ENCODE measurements at places on chromosomes 3 and 15.
A peak's percentile ranks its signal among the peaks of the same experiment; 100 is the strongest.

DNA sequence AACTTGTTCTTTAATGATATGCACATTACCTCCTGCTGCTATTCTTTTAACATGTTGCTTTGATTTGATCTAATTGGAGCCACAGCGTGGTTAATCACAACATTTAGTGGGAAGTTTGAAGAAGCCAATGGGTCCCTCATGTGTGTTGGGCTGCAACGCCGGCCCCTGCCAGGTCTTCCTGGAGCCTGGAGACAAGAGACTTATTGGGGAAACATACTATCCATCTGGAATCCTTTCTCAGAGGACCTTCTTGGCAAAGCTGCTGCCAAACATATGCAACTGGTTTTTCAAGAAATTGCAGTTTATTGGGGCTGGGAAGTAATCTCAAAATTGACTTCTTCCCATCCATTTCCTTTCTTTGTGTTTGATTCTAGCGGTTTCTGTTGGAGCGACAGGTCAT, 396.3 kb upstream of the PROK2 start:
- DNase-seq: no peak

GRCh38 chr3:52886049-52886730, 11.2 kb downstream of the STIMATE start:
- DNase-seq: no peak

- no peak for DNase-seq
These were observed 38.7 kb downstream of the DIPK2A start for GRCh38 chr3:144010371-144010770.

- DNase-seq: no peak
These were observed 45.0 kb downstream of the RPLP1 start for GRCh38 chr15:69497667-69498066.

DNA sequence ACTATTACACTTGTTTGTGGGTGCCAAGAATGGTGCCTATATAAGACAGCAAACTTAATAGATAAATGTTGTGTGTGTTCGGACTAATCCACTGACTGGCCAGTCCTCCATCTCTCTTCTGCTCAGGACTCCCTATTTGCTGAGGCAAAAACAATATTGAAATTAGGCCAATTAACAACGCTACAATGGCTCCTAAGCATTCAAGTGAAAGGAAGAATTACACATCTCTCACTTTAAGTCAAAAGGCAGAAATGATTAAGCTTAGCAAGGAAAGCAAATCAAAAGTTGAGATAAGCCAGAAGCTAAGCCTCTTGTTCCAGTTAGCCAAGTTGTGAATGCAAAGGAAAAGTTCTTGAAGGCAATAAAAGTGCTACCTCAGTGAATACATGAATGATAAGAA, 126.9 kb downstream of the CCNL1 start:
- DNase-seq: no peak

- DNase-seq: no peak
These were observed 70.9 kb downstream of the CHAC1 start for GRCh38 chr15:41024131-41024530.

DNA sequence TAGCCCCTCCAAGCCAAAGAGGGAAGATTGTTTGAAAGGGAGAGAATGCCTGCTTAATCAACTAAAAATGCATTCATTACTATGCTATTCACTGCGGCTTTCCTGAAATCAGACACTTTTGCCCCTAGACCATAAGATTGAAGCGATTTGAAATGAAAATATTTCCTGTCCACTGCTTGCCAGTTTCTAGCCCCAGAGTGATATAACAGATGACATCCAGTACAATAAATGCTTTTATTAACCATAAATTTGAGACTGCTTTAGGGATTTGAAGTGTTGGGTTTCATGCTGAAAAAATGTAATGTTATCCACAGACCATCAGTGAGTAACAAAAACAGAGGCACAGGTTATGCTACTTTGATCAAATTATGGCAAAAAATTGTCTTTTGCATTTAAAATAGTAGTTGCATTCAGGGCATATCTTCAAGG, 14.1 kb downstream of the IL17RD start:
- no peak for DNase-seq

DNA sequence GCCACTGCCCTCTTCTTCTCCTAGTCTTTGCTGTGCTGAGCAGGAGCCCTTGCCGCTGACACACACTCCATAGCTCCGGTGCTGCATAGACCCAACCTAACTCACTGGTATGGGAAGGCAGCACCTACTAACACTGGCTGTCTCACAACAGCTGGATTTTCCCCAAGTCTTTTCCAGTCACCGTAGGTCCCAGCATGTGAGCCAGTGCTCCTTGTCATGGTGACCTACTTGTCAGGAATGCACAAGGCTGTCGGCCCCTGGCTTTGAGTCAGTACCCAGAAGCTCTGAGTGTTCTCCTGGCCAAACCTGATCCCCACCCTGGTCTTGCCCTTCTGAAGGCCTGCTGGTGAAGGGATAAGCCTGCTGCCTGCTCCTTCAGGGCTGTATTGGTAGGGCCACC, 25.7 kb downstream of the AMOTL2 start:
- no peak for DNase-seq

DNA sequence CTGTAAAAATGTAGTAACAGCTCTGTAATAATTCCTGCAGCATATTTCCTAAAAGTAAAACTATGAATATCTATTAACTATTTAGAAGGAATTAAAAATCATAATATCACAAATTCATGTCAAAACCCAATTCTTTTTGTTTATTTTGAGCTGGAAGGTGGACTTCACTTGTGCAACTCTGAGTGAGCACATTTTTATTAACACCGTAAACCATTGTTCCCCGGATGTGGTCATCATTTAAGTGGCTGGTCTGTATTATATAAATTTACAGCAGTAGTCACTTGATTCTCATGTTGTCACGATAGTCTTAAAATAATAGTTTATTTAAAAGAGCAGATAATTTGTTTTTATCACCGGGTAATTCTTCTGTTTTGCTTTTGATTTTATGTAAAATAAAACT, 43.0 kb upstream of the UTS2B start:
- DNase-seq: no peak

DNA sequence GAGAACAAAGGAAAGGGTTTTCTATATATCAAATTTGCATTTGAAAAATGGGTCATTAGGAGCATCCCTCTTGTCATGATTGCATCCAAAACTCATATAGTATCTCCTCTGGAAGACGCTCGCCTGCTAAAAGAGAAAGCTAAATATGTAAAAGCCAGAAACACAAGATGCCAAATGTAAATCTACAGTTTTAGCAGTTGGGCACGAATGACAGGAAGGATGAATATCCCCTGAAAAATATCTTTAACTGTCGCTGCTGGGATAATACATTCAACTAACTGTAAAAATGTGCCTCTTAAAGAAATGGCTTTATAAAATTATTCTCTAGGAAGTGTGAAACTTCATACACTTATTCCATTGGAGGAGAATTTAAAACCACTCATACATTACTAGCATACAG, 101.7 kb downstream of the DCLK3 start:
- no peak for DNase-seq

DNA sequence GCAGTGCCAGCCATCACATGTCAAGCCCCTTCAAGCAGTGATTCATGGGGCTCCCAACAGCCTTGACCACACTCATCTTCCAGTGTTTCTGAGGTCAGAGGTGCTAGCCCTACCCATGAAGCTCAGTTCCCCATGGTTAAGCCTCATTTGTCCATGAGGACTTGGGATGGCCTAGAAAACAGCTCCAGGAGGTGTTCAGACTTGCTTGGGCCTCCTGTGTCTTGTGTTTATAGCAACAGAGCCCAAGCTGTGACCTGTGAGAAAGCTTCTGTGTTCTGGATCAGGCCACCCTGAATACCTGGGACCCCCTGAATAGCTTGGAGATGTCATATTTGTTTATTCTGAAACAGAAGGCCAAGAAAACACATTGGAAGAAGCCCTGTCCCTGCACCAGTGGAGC, 36.7 kb downstream of the LARP6 start:
- no peak for DNase-seq

DNA sequence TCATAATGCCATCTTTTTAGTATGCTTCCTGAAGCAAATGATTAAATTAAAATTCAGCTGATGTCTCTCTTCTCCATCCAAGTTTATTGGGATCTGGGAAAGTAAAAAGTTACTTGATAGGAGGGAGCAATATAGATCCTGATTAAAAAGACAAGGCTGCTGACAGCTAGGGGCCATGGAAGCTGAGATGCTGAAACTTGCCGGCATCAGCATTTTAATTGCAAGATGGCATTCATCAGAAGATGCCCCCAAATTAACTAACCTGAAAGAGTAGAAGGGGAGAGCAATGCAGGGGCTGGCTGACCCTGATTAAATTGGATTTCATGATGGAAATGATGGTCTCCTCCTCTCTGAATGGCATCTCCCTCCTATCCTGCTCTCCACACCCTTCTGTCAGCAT, 31.1 kb downstream of the CPNE4 start:
- DNase-seq: no peak

- DNase-seq: no peak
These were observed 221.5 kb upstream of the BHLHE40 start for GRCh38 chr3:4757575-4758248.

DNA sequence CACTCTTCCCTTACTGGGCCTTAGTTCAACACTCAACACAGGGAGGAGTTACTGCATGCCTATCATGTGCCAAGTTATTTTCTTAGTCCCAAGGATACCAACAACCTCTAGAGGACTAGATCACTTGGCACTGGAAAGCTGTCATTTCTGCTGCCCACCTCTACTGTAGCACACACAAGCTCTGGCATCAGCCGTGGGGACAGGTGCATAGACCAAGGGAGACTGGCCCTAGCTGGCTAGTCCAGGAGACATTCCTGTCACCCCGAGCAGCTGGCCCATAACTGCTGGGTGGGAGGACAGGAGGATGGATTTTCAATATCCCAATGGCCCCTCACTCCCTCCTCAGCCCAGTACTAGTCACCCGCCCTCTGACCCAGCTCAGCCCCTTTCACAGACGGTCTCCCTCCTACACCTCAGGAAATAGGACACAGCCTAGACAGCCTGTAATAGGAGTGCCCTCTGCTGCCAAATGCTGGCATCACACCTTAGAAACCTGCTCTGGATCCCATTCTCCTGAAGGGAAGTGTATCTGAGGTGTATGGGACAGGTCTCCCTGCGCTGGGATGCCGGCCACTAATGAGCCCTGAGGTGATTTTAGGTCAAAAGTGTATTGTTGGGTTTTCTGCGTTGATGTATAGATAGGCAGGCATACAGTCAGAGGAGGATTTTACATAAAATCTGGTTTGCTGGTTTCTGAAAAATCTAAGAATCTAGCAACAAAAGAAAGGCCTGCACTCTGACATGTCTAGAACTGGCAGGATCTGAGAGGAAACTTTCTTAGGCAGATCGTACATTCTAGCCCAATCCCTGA, 3.4 kb upstream of the DZIP1L start:
- DNase-seq: peak; percentile 70

GRCh38 chr15:40270246-40270995, 12.4 kb downstream of the ANKRD63 start:
- DNase-seq: no peak

DNA sequence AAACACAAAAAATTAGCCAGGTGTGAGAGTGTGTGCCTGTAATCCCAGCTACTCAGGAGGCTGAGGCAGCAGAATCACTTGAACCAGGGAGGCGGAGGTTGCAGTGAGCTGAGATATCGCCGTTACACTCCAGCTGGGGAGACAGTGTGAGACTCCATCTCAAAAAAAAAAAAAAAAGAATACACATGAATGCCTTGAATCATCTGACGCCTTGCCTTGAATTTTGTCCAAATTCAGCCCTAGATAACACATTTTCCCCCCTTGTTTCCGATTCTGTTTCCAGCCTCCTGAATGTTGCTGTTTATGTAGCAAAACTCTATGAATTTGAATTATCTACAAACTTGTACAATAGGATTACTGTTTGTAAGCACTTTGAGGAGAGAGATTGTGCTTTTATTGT, 98.7 kb upstream of the ARL6 start:
- no peak for DNase-seq

DNA sequence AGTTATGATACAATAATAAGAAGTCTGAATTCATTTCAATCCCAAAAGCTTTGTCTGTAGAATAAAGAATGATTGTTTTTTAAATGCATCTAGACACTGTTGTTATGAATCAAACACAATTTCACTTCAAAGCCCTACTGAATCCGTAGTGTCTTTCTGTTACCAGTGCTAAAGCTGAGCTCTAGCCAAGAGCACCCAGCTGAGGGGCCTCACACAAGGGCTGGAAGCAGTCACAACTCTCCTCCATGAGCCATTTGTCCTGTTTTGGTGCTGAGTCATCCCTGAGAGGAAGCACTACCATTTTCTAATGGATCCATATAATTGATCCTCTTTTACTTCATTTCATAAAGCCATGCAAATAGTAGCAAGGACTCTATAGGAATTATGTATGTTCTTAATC, 158.2 kb upstream of the ANKRD28 start:
- DNase-seq: no peak

- DNase-seq: no peak
These were observed 8.0 kb upstream of the PXK start for GRCh38 chr3:58324391-58325390.

DNA sequence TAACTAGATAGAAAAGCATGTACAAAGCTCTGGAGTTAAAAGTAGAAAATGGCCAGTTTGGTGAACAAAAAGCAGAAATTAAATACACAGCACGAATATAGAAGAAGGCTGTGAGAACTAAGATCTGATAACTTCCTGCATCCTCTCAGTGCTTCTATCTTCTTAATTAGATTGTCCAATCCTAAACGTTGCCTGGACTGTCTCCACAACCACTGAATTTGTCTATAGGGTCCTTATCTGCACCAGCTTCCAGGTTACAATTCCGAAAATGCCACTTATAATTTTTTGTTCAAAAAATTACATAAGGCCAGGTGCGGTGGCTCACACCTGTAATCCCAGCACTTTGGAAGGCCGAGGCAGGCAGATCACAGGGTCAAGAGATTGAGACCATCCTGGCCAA, 626.3 kb downstream of the TBL1XR1 start:
- DNase-seq: no peak

- DNase-seq: no peak
These were observed 578.0 kb upstream of the GRM7 start for GRCh38 chr3:6282918-6283317.

DNA sequence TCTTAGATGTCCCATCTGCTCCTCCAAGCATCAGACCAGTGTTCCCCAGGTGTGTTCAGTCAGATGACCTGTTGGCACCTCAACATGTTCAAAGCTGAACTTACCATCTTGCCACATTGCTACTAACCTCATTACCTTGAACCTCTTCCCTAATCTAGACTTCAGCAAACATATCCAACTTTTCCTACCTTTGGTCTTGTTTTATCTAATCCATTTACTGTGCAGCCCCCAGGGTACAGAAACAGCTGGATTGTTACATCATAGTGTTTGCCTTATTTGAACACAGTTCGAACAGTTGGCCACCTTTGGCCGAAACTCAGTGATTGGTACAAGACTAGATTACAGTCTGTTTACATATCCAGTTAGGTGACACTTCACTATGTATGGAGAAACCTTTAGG, 36.1 kb upstream of the MCF2L2 start:
- DNase-seq: no peak

All from SW480 (cell line).